ENCODE measurements at places on chromosomes 7 and 10. TPM values are rescaled to one million over a fixed set of nuclear protein-coding genes. Genes with fewer than 3 reads are reported as not detected.

- no peak overlapping the region for H3K27ac ChIP-seq
- no peak overlapping the region for H3K4me3 ChIP-seq
- no peak for DNase-seq
- H3K36me3 ChIP-seq: no peaks in the 10 kb centered on the region
- no peaks in the 10 kb centered on the region for H3K27me3 ChIP-seq
Measured at GRCh38 chr7:79876848-79877252, 257.8 kb upstream of the GNAI1 start.

Gene PNLIP
- total RNA-seq: not detected

DNA sequence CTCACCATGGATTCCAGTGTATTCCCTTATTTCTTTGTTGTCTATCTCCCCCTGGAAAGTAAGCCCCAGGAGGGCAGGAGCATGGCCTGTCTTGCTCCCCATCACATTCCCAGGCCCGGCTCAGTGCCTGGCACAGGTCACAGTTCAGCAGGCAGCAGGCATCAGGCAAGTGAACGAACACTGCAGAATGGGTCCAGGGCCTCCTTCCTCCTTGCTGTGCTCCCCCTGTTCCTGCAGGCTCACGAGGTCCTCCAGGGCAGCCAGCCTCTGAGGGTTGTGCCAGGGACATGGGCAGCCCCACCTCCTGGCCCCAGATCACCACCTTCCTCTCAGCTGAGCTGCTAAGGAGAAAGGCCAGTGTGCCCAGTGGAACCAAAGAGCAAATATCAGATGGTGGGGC, 41.8 kb downstream of the PDLIM1 start:
- peaks cover 81% of the 10 kb centered on the region for H3K4me1 ChIP-seq
- H3K27ac ChIP-seq: peak overlapping the region; percentile 78
- H3K27me3 ChIP-seq: no peaks in the 10 kb centered on the region
- DNase-seq: peak; percentile 63
- peaks cover 42% of the 10 kb centered on the region for H3K36me3 ChIP-seq
- H3K4me3 ChIP-seq: no peak overlapping the region

- H3K4me1 ChIP-seq: peaks cover 41% of the 10 kb centered on the region
- no peak for DNase-seq
- H3K27ac ChIP-seq: no peak overlapping the region
- no peaks in the 10 kb centered on the region for H3K36me3 ChIP-seq
- peaks cover 18% of the 10 kb centered on the region for H3K27me3 ChIP-seq
Measured at GRCh38 chr7:32262315-32262714, 192.1 kb upstream of the PDE1C start.

GRCh38 chr10:125450218-125450617, 232.7 kb downstream of the TEX36 start:
- H3K27ac ChIP-seq: no peak overlapping the region
- no peak overlapping the region for H3K4me3 ChIP-seq
- DNase-seq: no peak
- H3K4me1 ChIP-seq: no peaks in the 10 kb centered on the region

Gene OR6V1
- not detected for total RNA-seq

DNA sequence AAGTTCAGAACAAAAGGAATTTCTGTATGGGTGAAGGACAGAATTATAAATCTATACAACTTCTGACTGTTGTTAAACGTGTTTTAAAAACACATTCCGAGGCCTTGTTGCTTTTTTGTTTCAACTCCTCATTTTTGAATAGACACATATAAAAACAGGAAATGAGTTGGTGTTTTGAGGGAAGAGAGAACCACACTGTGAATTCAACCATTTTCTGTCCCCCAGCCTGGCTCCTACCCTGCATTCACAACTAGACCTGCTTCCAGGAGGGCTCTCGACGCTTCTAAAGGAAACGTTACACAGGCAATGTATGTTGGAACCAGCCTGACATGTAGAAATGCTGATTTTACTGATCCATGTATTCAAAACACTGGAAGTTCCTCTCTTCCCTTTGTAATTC, 76.5 kb downstream of the OR13A1 start:
- no peak overlapping the region for H3K27ac ChIP-seq
- peaks cover 4% of the 10 kb centered on the region for H3K4me1 ChIP-seq
- H3K27me3 ChIP-seq: peaks cover 18% of the 10 kb centered on the region
- H3K4me3 ChIP-seq: no peak overlapping the region
- no peak for DNase-seq

DNA sequence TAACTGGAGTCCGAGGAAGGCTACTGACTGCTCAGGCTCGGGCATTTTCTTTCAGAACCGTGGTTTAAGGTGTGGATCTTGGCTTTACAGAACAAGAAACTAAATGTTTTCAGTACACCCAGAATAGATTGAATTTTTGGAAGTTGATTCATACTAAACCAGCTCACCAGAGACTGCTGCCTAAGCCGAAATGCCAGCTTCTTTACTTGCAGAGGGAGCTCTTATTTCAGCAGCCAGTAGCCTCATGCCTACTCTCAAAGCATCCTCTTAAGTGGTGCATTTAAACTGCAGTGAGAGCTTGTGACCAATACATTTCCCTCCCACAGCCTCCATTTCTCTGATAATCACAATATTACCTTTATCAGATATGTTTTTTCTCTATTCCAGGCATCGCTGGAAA, 615.1 kb downstream of the SUGCT start:
- H3K27ac ChIP-seq: no peak overlapping the region
- no peak overlapping the region for H3K4me3 ChIP-seq
- no peaks in the 10 kb centered on the region for H3K27me3 ChIP-seq

Gene OGDH
- 677 TPM for total RNA-seq

- H3K36me3 ChIP-seq: no peaks in the 10 kb centered on the region
- no peak overlapping the region for H3K4me3 ChIP-seq
- no peak for DNase-seq
Measured at GRCh38 chr10:58723966-58724365, 211.3 kb downstream of the BICC1 start.

- H3K4me1 ChIP-seq: no peaks in the 10 kb centered on the region
- no peak for DNase-seq
- peaks cover 38% of the 10 kb centered on the region for H3K36me3 ChIP-seq
Measured at GRCh38 chr7:97859606-97860204, 12.5 kb downstream of the ASNS start.

GRCh38 chr7:86765931-86766330, 122.2 kb downstream of the GRM3 start:
- H3K4me1 ChIP-seq: no peaks in the 10 kb centered on the region
- no peak overlapping the region for H3K4me3 ChIP-seq
- no peak overlapping the region for H3K27ac ChIP-seq
- DNase-seq: no peak
- H3K27me3 ChIP-seq: no peaks in the 10 kb centered on the region

Gene LIPM
- not detected for total RNA-seq

Gene PLCE1
- 11.2 TPM for total RNA-seq

Gene VAX1
- total RNA-seq: not detected

Gene IFIT2
- 4.5 TPM for total RNA-seq

DNA sequence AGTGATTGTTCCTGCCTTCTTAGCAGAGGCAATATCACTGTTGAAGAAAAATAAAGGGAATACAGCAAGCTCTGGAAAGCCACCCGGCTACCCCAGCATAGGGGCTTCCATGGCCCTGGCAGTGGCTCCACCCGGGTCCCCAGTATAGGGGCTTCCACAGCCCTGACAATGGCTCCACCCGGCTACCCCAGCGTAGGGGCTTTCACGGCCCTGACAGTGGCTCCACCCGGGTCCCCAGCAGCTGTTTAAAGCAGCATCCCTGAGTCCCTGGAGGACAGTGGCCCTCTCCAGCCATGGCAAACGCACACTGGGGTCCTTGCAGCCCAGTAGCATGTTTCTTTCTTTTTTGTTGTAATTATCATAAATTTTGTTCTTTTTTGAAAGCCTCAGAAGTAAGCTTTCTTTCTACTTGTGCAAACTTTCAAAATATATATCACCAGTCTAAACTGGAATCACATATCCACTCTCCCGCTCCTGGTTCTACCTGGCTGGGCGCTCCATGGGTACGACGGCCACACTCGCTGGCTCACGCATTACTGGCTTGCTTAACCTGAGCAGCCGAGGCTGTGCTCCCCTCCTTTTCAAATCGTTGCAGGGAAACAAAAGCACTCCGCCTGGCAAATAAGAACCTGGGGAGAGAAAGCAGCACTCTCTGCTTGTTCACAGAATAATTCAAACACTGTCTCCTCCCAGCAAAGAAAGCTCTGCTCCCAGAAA, 62.1 kb downstream of the TCERG1L start:
- H3K4me1 ChIP-seq: no peaks in the 10 kb centered on the region
- no peaks in the 10 kb centered on the region for H3K36me3 ChIP-seq
- DNase-seq: no peak
- no peak overlapping the region for H3K4me3 ChIP-seq
- peaks cover 100% of the 10 kb centered on the region for H3K27me3 ChIP-seq

Gene FAM25C
- total RNA-seq: not detected

- no peak overlapping the region for H3K4me3 ChIP-seq
- no peak for DNase-seq
- H3K27me3 ChIP-seq: peaks cover 42% of the 10 kb centered on the region
Measured at GRCh38 chr10:77478247-77478961, 159.2 kb downstream of the KCNMA1 start.

- H3K27ac ChIP-seq: no peak overlapping the region
- no peak overlapping the region for H3K4me3 ChIP-seq
- H3K4me1 ChIP-seq: no peaks in the 10 kb centered on the region
- no peaks in the 10 kb centered on the region for H3K27me3 ChIP-seq
Measured at GRCh38 chr7:135335628-135336139, 102.0 kb downstream of the STRA8 start.

GRCh38 chr10:26475386-26475785, 37.2 kb downstream of the APBB1IP start:
- no peaks in the 10 kb centered on the region for H3K36me3 ChIP-seq
- H3K4me3 ChIP-seq: no peak overlapping the region
- DNase-seq: no peak
- no peaks in the 10 kb centered on the region for H3K27me3 ChIP-seq

DNA sequence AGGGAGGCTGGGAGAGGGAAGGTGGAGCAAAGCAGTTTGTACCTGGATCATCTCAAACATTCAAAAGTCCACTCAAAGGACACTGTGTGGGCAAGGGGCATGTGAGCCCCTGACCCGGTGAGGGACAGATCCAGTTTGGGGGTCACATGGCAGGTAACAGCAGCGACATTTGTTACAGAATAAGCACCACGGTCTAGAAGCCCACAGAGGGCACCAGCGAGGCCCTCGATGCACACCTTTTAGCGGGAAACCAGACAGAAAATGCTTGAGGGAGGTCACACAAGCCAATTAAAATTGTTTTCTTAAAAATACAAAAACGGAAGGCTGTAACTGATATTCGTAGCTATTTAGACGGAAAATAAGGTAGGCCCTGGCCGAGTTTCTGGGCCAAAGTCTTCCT, 144.4 kb downstream of the ZMYND11 start:
- H3K4me3 ChIP-seq: no peak overlapping the region
- peaks cover 72% of the 10 kb centered on the region for H3K36me3 ChIP-seq
- H3K27ac ChIP-seq: peak overlapping the region; percentile 61
- no peak for DNase-seq
- peaks cover 29% of the 10 kb centered on the region for H3K4me1 ChIP-seq

DNA sequence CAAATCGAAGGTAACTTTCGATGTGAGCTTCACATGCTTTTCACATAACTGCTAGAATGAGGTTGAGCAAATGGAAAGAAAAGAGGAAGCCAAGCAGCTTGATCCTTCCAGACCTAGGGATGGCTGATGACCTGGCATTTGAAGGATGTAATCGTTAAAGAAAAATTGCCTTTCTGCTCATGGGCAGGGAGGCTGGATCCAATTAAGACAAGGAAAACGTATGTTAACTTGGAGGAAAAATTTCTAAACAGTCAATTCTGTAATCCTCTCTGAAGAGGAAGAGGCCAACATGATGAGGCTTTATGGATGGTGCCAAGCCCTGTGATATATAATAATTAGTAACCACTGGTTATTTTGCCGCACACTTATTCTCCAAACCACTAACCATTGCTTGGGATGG, 12.5 kb downstream of the GRK5 start:
- peaks cover 96% of the 10 kb centered on the region for H3K4me1 ChIP-seq
- H3K27me3 ChIP-seq: no peaks in the 10 kb centered on the region
- no peaks in the 10 kb centered on the region for H3K36me3 ChIP-seq
- H3K27ac ChIP-seq: peak overlapping the region; percentile 97

DNA sequence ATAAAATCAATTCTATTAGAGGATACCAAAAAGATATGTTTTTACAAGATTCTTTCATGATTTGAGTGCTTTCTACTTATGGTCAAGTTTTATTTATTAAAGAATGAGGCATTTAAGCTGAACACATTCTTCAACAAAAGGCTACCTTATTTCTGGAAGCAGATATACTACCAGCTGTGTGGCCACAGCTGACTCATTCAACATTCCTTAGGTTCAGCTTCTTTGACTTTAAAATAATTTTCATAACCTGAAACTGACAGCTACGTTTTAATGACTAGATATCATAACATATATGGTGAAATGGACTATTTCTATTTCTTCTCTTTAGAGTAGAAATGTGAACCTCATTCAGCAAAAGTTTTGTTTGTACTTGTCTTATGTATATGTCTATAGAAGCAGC, 414.2 kb upstream of the SEMA3C start:
- H3K4me3 ChIP-seq: no peak overlapping the region
- no peaks in the 10 kb centered on the region for H3K4me1 ChIP-seq
- no peaks in the 10 kb centered on the region for H3K36me3 ChIP-seq
- DNase-seq: no peak

Gene CXCL12
- total RNA-seq: 130 TPM

Gene SFRP4
- 2.1 TPM for total RNA-seq
